KBM-7 (cell line): ENCODE measurements at places on chromosomes 13 and 19.

- no peak for DNase-seq
These were observed 38.4 kb upstream of the ADGRE5 start for GRCh38 chr19:14342809-14343208.

GRCh38 chr13:113775451-113776145, 16.6 kb downstream of the TMEM255B start:
- no peak for DNase-seq

DNA sequence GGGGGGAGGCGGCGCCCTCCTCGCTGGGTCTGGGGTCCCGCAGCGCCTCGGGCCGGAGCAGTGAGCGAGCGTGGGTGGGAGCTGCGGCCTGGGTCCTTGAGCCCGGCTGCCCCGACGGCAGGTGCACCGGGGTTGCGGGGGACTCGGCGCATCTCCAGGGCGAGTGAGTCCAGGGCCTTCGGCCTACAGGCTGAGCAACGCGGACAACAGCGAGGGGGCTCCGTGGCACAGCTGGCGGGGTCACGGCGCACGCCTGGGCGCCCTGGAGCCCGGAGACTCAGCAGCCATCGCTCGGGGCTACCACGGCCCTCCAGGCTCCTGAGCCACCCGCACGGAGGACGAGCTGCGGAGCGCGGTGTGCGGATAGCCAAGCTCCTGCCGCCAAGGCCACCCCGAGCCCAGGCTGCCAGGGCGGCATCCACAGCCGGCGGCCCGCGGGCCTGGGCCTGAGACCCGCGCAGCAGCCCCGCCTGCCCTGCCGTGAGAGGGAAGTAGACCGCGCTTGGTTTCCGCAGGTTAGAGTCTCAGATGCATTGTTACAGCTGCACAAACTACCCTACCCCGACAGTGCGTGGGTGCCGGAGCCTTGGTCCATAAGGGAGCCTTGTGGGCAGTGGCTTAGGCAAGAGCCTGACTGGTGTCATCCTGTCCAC, 253.9 kb upstream of the SGCG start:
- no peak for DNase-seq

DNA sequence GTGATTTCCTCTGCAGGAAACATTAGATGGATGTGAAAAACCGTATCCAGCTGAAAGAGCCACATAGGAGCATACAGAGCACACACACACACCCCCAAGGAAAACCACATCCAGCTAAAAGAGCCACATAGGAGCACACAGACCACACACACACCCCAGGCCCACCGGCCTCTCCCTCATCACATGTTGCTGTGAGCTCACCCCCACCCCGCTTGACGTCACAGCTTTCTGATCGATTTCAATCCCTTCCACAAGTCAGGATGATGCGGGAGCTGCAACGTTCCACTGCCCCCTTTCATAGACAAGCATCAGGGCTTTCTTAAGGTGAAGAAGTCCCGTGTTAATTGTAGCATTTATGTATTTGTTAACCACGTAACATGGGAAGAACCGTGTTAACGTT, 72.4 kb upstream of the SOX1 start:
- DNase-seq = no peak

DNA sequence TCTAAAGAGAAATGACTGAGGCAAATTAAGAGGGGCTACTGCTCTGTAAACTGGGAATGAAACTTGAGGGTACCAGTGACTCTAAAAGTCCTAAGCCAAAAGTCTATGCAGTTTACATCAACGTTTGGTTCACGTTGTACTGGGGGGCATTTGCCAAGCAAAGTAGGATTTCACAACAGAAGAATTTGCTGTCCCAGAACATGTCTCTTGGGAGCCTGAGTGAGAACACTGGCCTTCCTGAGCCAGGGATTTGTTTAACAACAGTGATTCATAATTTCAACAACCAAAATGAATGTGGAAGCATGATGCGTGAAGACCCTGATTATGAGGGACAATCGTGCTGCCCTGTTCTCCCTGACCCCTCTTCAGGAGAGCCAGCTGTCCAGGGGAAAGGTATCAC, 178.0 kb downstream of the OXGR1 start:
- no peak for DNase-seq

GRCh38 chr19:30119180-30119908, 177.3 kb downstream of the URI1 start:
- DNase-seq = no peak

GRCh38 chr19:3135961-3136683, at the start of gene GNA15:
Gene GNA15 (plus strand): TSS chr19:3136033. CDS start chr19:3136451, 418 bp downstream.
- DNase-seq = peak; percentile 62

DNA sequence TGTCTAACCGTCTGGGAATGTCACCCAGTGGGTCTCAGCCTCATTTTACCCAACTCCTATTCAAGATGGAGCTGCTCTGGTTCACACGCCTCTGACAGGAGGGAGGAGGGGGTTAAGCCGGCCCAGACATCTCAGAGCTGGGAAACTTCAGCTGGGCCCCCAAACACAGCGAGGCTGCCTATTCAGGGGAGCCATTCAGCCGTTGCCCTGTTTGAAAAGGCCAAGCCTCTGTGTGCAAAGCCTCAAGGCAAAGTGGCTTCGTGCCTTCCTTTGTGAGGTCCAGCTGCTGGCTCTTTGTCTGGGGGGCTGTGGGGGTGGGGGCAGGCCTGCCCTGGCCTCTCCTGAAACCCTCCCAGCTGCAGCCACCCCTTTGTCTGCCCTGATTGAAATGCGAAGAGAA, 147.4 kb downstream of the PTPRS start:
- DNase-seq = no peak

- peak; percentile 74 for DNase-seq
These were observed 637.6 kb upstream of the ARGLU1 start for GRCh38 chr13:107205318-107206104.

DNA sequence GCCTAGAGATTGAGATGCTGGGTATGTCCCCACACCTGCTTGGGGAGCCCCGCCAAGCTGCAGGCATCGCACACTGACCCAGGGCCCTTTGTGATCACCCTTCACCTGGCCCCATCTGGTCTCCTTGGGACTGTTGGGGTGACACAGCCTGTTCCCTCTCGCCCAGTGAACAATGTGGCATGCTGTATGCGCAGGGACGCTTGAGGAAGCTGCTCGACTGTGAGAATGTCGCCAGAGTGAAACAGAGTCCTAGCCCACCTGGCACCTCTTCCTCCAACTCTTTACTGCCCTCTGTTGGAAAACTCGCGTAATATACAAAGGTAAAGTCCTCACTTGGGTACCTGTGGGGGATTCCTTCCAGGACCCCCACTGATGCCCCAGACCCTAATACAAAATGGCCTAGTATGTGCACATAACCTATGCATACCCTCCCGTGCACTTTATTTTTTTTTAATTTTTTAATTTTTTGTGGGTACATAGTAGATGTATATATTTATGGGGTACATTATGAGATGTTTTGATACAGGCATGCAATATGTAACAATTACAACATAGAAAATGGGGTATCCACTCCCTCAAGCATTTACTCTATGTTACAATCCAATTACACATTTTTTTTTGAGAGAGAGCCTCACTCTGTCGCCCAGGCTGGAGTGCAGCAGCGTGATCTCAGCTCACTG, 9.0 kb downstream of the BLOC1S3 start:
- DNase-seq = no peak

GRCh38 chr13:45851956-45852355, 403 bp upstream of the SIAH3 start:
- DNase-seq = no peak
